ENCODE measurements at places on chromosomes 3 and 15.
A peak's percentile ranks its signal among the peaks of the same experiment; 100 is the strongest.

DNA sequence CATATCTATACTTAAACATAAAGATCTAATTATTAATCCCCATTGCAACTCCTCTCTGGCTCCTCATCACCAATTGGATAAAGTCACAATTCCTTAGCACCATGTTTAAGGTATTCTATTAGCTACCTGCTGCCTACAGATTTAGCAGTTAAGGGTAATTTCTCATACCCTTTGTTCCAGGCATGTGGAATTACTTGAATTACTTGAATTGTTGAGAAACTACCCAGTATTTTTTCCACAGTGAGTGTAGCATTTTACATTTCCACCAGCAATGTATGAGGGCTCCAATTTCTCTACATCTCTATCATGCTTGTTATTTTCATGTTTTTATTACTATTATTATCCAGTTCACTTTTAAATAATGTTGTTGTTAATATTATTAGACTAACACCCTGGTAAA lies 86.4 kb downstream of the P2RY1 start:
- DNase-seq = no peak

- DNase-seq = no peak
Observed at GRCh38 chr3:42216302-42216701, 49.7 kb downstream of the CCK start.

GRCh38 chr3:13263770-13264467 lies 156.2 kb downstream of the NUP210 start:
- no peak for DNase-seq

- DNase-seq = no peak
Observed at GRCh38 chr3:79367066-79367465, 400.7 kb downstream of the ROBO1 start.

DNA sequence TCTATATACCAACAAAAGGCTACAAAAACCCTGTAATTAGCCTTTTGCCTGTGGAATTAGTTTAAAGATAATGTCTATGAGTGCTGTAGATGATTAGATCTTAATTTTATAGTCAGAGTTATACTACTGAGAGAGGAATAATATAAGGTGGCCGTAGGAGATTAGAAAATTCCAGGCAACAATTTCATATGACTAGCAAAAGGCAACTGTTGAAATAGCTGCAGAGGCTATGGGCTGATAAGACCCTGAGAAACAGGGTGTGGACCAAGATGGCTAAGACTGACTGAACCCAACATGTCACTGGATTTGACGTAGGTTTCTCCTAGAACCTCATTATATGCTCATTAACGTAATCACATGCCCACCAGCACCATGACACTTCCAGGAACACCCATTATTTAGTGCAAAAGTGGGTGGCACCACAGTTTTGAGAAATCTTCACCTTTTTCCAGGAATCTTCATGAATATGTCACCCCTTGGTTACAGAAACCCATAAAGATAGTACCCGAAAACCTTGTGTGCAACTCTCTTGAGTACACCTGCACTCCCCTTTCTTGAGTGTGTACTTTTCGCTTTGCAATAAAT lies 29.1 kb upstream of the SCG3 start:
- no peak for DNase-seq

- no peak for DNase-seq
Observed at GRCh38 chr3:33187368-33187634, 31.3 kb downstream of the SUSD5 start.

- DNase-seq = no peak
Observed at GRCh38 chr3:189229196-189229828, 57.5 kb downstream of the TPRG1 start.

DNA sequence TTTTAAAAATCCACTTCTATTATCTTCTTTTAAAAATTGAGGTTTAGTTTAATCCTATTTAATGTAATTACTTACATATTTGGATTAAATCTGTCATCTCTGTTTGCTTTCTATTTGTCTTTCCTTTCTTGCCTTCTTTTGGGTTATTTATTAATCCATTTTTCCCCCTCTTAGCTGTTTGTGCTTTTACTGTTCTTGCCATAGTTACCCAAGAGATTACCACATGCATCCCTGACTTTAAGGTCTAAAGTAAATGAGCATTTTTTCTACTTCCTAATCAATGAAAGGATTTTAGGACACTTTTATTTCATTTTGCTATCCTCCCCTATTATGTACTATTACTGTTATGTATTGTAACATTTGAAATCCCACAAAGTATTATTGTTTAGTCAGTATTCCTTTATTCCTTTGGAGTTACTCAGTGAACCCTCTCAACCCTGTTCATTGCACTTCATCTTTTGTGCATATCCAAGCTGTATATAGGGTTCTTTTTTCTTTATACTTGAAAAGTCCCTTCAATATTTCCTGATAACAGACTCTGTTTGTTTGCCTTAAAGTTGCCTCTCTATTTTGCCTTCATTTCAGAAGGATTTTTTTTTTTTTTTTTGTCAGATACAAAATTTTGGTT lies 62.7 kb downstream of the MEF2A start:
- DNase-seq = no peak

GRCh38 chr3:20352546-20353179 lies 166.7 kb upstream of the SGO1 start:
- DNase-seq = no peak

GRCh38 chr3:180290300-180290699 lies 253.6 kb upstream of the PEX5L start:
- no peak for DNase-seq

DNA sequence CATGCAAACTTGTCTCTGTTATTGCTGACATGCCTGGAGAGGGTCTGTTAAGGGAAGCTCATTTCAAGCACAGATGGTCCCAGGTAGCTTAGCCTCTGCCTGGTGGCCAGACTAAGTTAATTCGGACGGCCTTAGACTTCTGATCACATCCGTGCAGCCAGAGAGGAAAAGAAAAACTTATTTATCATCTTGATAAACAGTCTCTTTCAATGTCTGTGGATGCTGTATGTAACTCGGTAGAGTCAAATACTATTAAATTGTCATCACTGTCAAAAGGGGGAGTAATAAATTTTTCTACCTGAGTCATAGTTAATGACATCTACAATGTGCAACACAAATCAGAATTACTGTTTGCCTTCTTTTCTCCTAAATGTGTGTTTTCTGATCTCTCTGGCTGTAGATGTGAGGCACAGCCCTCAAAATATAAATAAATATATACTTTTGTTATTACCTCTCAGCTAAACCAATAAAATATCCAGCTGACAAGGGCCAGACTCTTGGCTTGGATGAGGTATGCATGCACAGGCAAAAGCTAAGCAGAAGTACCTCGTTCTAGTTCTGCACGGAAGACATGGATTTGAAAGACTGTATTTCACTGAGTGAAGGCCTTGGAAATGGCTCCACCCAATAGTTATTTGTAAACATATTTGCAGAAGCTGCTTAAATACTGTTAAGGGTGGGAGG lies 530.0 kb downstream of the TAFA4 start:
- DNase-seq = no peak

DNA sequence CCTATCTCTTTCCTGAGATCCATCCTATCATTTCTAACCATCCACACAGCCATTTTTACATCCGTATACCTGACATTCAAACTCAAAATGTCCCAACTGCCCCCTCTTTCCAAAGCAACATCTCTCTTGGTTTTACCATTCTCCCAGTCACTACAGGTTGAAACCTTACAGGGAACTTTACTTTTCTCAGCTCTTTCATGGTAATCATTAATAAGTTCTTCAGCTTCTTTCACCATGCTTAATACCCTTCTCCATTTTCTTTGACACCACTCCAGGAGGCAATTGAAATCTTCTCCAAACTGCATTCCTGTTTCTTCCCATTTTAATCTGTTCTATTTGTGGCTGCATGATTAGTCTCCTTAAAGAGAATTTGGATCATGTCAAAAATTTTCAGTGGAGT lies 352.5 kb downstream of the GAP43 start:
- no peak for DNase-seq

GRCh38 chr3:155354658-155355057 lies 61.2 kb upstream of the STRIT1 start:
- no peak for DNase-seq

- peak; percentile 69 for DNase-seq
Observed at GRCh38 chr3:69120879-69121464, 1.4 kb downstream of the LMOD3 start.

GRCh38 chr15:64779630-64780029 lies 4.2 kb upstream of the RBPMS2 start:
- DNase-seq = no peak

- DNase-seq = no peak
Observed at GRCh38 chr3:149552700-149553099, 78.2 kb downstream of the TM4SF4 start.

GRCh38 chr3:54897028-54897711 lies 30.7 kb downstream of the LRTM1 start:
- DNase-seq = no peak

- DNase-seq = no peak
Observed at GRCh38 chr3:5239602-5240001, 52.1 kb downstream of the EDEM1 start.

GRCh38 chr3:21159543-21159906 lies 591.5 kb downstream of the ZNF385D start:
- DNase-seq = no peak

Data from stimulated activated CD8-positive, alpha-beta memory T cell treated with anti-CD3 and anti-CD28 coated beads, Interleukin-7, amount 100 ng/mL, for 1 hour (primary cell).